ENCODE measurements at places on chromosomes 2 and 18. TPM values are rescaled to one million over a fixed set of nuclear protein-coding genes. Genes with fewer than 3 reads are reported as not detected.

DNA sequence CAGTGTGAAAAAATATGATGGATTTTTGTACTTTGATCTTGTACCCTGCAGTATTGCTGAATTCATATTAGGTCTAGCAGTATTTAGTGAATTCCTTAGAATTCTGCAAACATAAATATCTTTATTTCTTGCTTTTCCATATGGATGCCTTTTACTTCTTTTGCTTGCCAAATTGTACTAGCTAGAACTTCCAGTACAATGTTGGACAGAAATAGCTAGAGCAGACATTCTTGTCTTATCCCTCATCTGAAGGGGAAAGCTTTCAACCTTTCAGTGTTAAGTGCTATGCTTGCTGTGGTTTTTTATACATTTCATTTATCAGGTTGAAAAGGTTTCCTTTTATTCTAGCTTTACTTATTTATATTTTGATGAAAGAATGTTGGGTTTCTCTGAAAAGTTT is 1321.9 kb upstream of the CHAC2 start:
- ATAC-seq = no peak

GRCh38 chr18:63843008-63843407 is 44.5 kb upstream of the SERPINB2 start:
- ATAC-seq = no peak

GRCh38 chr2:10171006-10171800 is 48.7 kb downstream of the RRM2 start:
- no peak for ATAC-seq

DNA sequence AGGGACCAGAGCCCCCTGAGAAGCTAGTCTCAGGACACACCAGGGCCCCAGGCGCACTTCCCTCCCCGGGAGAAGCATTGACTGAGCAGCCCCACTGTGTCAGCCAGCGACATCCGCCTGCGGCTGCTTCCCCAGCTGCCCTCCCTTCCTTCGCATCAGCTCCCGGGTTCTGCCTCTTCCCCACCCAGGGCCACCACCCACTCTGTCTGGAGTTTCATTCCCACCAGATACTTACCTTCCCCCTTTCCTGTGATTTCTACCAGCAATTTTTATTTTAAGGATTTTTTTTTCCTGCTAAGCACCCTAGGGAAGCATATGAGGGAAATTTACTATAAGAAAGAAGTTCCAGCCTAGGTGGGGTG is 99.2 kb downstream of the SMAD7 start:
- ATAC-seq = no peak

The UBXN2A gene
- 12.2 TPM for total RNA-seq

The VWA3B gene
- not detected for total RNA-seq
